ENCODE measurements at places on chromosomes 5 and 9.

DNA sequence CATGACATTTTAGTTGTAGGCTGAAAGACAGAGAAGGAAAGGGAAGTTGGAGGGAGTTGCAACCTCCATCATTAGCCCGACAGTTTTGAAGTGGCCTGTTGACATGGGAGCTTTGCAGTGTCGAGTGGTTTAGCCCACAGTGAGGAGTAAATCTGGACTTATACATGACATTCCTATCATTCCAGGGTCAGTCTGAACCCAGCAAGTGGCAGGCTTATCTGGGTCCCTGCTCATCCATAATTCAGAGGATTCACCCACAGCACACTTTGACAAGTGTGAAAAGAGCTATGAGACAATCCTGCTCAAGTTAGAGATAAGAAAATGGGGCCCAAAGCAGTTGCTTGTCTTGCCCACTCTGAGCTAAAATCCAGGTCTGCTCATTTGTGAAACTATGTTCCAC, 8.4 kb upstream of the TNC start:
- no peak for DNase-seq

DNA sequence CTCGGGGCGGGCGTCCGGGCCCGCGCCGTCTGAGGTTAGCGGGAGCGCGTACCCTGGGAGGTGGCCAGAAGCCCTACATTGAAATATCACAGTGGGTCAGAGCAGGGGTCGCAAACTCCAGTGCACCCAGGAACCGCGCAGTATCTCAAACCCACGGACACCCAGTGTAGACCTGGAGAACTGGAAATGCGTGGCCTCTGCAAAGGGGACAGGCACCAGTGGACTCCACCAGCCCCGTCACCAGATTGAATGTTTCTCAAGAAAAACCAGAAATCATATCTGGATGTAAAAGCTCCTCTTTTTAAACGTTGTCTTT, 117.6 kb upstream of the SMIM23 start:
- DNase-seq = no peak

DNA sequence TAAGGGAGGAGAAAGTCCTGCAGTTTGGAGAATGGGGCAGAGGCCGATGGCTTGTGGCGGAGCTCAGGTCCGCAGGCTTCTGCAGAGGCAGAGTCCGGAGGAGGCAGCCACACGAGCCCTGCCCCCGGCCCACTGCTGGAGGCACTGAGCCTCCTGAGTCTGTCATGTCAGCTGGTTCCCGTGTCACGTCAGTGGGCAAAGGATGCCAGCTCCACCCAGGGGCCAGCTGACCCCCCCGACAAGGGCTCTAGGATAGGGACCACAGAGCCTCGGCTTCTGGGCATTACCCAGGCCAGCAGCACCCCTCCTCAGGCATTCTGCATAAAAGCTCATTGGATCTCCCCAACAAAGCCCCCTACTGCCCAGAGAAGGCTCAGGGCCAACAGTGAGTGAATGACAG, 8.5 kb downstream of the SH3PXD2B start:
- DNase-seq = no peak

GRCh38 chr9:90870621-90871326, 69.2 kb downstream of the SYK start:
- peak; percentile 19 for DNase-seq

DNA sequence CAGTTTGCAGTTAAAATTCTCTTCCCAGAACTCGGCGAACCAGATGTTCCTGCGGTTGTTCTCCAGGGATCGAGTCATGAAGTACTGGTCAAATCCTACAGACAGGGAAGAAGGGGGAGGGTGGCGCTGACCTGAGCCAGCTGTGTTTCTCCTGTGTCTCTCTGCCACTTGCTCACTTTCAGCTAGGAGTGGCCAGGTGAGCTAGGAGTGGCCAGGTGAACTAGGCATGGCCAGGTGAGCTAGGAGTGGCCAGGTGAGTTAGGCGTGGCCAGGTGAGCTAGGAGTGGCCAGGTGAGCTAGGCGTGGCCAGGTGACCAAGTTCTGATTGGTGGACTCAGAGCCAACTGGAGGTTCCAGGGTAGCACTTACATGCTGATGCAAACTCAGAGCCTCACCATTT, 5.8 kb downstream of the GRM6 start:
- DNase-seq = no peak

DNA sequence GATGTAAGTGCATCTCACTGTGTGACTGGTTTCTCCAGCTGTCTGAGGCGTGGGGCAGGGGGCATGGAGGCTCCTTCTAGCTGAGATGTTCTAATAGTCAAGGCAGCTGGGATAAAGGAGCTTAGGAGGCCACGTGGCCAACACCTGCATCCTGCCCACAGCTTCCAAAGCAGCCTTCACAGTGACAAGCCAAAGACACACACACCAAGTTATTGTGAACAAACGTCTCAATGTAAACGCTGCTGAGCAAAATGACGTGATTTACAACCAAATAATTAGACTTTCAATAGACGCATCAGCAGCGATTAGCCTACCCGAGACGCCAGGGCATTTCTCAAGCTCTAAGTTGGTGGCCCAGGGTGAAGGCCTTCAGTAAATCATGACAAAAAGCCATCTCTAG, 23.2 kb upstream of the SLC25A51 start:
- DNase-seq = no peak

GRCh38 chr5:143008809-143009521, 238.8 kb downstream of the ARHGAP26 start:
- peak; percentile 89 for DNase-seq

GRCh38 chr5:132253008-132253441, 4.5 kb upstream of the PDLIM4 start:
- no peak for DNase-seq

DNA sequence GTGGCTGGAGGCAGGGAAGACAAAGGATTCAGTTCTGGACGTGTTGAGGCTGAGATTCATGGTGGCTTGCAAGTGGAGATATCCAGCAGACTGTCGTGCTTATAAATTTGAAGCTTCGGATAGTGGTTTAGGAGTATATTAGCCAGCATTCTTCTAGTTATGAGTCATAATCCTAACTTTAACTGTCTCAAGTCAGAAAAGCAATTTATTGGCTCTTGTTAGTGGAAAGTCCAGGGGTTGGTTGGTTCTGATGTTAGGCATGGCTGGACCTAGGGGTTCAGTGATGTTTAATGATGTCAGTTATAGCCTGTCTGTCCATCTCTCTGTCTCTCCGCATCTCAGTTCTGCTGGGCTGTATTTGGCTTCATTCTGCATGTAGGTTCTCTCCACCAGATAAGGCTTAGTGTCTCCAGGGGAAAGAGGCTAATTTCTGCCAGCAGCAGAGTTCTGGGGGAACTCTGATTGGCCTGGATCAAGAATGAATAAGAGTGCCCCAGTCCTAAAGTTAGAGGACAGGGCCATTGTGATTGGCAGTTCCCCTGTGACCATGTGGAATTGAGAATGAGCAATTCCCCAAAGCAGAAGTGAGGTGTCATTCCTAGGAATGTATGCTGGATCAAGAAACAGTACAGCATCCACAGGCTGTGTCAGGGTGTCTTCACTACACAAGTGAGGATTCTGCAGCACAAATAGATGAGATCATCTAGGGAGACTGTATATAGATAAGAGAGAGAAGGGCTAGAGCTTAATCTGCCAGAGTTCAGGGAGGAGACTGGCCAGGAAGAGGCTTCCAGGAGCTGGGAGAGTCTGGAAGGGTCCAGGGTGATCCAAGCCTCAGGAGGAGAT, 72.9 kb upstream of the SHB start:
- no peak for DNase-seq

DNA sequence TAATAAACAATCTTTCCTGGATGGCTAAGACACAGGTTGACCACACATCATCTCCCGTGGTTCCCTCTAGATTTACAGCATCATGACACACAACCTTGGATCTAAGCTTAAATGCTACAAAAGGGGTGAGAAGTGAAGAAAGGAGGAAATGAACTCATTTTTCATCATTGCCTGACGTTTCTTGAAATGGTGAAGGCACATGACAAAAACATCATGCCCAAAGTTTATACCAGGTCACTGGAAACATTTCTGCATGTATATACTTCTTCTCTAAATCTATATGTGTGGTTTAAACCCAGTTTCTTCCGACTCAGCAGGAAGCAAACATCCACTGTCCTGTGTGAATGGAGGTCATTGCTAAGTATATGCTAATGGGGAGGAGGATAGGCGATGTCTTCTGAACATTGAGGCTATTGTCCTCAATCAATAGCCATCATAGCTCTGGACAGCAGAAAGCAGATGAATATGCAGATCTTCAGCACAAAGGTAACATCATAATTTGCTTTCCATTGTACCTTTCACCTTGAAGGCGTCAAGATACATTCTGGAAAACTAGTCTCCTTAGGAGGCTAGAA, 137.4 kb downstream of the MED27 start:
- no peak for DNase-seq

DNA sequence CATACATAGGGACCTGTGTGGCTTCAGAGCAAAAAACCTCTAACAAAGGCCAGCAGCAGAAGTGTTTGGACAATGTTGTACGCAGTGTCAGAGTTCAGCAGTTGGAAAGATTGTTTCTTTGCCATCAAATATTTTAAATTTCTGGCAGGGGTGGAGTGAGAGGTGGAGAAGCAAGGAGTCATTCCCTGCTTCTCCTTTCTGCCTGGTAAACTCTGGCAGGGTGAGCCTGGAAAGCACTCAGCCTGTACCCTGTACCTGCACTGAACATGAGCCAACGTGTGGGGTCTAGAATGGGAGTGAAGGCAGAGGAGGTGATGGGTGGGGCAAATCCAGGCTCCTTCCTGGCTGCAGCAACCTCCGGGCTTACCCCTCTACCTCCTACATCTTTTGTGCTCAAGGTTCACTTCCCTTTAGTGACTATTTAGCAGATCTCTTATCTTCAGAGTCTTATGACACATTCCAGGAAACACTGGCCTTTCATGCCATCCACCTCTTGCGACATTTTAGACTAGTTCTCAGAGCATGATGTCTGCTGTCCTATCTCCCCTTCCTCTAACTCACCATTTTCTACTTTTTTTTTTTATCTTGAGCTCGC, 445.0 kb upstream of the PIK3R1 start:
- peak; percentile 2 for DNase-seq

- DNase-seq = no peak
These were observed 176.6 kb upstream of the TBCA start for GRCh38 chr5:77952636-77953212.
